ENCODE measurements at places on chromosomes 6 and 20.

- no peak for DNase-seq
These were observed 39.6 kb downstream of the ANKS1A start for GRCh38 chr6:34928695-34929094.

GRCh38 chr6:31899882-31900722 lies 1.8 kb downstream of the ZBTB12 start:
- DNase-seq, result no peak

DNA sequence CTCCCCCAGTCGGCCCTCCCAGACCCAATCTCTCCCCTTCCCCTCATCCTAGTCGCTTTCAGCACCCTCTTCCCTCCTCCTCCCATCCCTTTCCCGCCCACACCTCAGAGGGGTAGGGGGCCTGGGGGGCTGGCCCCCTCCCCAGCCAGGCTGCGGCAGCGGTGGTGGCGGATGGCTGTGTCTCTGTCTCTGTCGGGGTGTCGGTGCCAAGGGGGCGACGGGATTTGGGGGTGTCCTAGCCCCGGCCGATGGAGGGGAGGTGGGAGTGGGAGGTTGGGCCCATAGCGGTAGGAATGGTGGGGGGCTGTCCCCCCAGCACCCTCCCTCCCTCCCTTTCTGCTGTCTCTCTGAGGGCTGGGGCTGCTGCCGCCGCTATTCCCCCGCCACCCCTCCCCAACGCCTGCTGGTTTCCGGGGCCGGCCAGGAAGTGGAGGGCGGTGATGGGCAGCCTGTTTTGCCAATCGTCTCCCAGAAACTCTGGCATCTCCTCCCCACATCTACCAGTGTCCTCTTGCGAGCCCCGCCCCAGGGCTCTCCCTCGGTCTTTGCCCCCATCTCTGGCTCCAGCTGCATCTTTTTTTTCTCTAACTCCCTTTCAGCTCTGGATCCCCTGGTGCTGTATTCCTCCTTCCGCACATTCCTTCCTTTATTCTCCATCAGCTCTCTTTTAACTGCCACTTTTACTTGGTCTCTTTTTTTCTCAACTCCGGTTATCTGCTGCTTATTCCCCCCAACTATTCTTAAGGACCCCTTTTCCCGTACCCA lies at the start of gene AGPAT1:
TSS of gene AGPAT1 (minus strand) at position 374 of the 765 bp plus-strand sequence. CDS start 4,588 bp downstream, outside the sequence.
- DNase-seq, result peak; percentile 100

- no peak for DNase-seq
These were observed 89.1 kb upstream of the PLEKHG1 start for GRCh38 chr6:150510576-150510975.

GRCh38 chr6:100116411-100117194 lies 122.6 kb upstream of the MCHR2 start:
- peak; percentile 55 for DNase-seq

GRCh38 chr6:99547526-99547925 lies 20.9 kb downstream of the CCNC start:
- DNase-seq, result no peak

DNA sequence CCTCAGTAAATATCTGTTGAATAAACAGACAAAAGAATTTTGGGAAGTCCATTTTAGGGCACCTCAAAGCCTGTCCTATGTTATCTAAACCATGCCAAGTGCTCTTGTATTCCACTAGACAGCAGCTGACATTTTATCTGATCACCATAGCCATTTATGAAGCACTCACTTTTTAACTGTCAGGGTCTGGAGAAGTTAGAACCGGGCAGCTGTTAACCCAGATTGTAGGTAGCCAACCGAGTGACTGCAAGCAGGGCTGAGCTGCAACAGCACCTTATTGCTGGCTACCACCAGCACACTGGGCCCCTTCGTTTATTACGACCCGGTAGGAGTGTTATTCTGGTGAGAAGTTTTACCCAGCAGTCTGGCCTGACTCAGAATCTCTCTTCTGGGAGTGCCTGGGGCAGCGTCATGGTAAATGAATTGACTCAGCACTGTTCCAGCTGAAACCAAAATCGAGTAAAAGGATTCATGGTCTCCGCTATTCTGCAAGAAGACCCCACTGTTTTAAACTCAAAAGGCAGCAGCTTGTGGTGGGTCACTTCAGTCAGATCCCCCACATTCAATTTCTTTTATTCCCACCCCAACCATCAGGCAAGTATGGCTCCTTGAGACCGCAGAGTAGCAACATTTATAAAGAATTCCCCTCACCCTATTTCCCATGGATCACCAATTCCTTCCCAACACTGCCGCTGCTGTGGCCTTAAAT lies 1.7 kb downstream of the UBE2V1 start:
- DNase-seq, result no peak

DNA sequence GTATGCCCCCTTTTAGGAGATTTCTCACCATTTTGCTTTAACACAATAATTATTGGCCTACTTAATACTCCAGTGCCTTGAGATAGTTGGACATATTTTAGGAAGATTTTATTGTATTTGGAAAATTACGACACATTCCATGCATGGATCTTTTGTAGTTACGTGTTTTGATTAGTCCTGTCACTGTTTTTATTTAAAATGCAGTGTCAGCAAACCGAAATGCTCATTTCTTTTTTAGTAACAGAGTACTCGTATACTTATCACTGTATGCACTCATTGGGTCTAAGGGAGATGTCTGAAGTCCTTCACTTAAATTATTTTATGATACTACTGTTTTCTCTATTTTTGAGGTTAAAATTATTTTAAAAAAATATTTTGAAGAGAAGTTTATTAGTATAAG lies 153.8 kb downstream of the QKI start:
- no peak for DNase-seq

DNA sequence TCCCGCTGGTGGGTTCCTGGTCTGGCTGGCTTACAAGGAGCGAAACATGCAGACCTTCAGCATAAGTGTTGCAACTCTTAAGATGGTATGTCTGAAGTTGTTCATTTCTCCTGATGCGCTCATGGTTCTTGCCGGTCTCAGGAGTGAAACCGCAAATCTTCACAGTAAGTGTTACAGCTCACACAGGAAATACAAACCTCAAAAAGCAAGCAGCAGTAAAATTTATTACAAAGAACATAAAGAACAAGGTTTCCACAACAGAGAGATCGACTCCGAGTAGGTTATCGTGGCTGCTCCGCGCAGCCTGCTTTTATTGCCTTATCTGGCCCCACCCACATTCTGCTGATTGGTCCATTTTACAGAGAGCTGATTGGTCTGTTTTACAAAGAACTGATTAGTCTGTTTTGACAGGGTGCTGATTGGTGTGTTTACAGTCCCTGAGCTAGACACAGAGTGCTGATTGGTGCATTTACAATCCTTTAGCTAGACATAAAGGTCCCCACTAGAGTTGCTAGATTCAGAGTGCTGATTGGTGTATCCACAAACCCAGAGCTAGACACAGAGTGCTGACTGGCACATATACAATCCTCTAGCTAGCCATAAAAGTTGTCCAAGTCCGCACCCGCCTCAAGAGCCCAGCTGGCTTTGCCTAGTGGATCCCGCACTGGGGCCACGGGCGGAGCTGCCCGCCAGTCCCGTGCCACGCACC lies 39.2 kb downstream of the TRIM27 start:
- DNase-seq, result no peak

- DNase-seq, result peak; percentile 39
These were observed 62.9 kb upstream of the ZNF217 start for GRCh38 chr20:53656293-53657202.

GRCh38 chr20:54474866-54475265 lies 527 bp upstream of the DOK5 start:
- no peak for DNase-seq

- DNase-seq, result peak; percentile 97
These were observed 124.5 kb downstream of the MRPL14 start for GRCh38 chr6:44002593-44003344.

DNA sequence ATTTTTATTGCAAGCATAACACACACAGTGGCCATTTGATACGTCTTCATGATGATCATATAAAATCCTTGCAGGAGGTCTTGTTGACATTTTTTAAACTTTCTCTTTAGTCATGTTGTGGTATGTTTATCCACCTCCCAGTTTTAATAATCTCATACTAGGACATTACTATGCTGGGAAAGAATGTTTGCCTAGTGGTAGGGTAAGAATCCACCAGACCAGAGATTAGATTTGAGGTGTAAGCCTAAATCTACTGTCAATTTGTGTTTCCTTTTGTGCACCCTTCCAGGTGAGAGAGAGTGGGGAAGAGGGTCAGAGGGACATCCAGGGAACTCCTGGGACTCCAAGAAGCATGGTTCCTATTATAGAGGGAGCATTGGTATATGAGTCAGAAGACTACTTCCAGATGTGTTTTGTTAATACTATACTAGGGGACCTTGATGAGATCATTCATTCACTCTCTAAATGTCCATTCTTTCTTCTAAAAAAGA lies 298.3 kb upstream of the SASH1 start:
- no peak for DNase-seq

DNA sequence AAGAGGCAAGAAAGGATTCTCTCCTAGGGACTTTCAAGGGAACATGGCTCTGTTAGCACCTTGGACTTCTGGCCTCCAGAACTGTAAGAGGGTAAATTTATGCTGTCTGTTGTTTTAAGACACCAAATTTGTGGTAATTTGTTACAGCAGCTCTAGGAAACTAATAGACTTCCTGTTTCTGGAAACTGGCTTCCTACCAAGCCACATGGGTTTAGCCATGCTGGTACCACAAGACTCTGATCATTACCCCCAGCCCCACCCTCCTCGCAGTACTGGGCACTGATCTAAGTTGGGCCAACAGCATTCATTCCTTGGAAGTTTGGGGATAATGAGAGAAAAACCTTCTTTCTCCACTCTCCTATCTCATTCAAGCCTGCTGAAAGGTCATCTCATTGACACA lies 109.5 kb upstream of the SMLR1 start:
- no peak for DNase-seq

GRCh38 chr6:14524319-14524718 lies 406.7 kb downstream of the CD83 start:
- DNase-seq, result no peak

GRCh38 chr6:115583290-115583689 lies 477.4 kb downstream of the FRK start:
- no peak for DNase-seq

- no peak for DNase-seq
These were observed 13.8 kb downstream of the SYTL3 start for GRCh38 chr6:158663625-158664165.

GRCh38 chr20:24504331-24505285 lies 35.2 kb downstream of the SYNDIG1 start:
- DNase-seq, result no peak

- no peak for DNase-seq
These were observed 12.2 kb downstream of the EPHA7 start for GRCh38 chr6:93407186-93407585.

DNA sequence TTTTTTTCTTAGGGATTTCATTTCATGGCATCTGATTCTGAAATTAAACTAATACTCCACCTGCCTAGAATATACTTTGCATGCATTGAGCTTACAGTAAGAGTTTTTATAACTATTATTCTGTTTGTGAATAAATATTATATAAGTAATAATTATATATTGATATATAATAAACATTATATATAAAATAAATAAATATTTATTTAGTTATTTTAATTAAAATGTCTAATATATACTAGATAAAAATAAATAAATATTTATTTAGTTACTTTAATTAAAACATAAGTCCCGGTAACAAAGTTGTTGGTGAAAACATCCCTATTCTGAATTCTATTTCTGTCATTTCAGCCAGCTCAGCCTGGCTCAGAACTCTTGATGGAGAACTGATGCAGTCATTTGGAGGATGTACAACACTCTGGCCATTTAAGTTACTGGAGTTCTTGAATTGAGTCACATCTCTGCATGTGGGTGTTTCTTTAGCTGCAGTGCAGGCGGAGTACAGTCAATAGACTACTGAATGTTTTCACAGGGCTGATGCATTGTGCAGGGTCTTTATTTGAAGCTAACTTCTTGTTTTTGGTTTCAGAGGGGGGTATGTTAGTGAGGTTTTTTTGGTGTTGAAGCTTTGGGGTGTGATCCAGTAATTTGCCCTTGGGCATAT lies 508.9 kb upstream of the ADGRB3 start:
- no peak for DNase-seq

DNA sequence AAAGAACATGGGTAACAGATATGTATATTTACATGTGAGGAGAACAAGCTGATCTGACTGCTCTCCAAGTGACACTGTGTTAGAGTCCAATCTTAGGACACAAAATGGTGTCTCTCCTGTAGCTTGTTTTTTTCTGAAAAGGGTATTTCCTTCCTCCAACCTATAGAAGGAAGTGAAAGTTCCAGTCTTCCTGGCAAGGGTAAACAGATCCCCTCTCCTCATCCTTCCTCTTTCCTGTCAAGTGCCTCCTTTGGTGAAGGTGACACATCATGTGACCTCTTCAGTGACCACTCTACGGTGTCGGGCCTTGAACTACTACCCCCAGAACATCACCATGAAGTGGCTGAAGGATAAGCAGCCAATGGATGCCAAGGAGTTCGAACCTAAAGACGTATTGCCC lies 5.2 kb downstream of the HFE start:
- DNase-seq, result no peak

GRCh38 chr20:49167811-49168507 lies 20.2 kb downstream of the STAU1 start:
- DNase-seq, result no peak

GRCh38 chr6:32867554-32868256 lies 13.7 kb downstream of the PSMB9 start:
- DNase-seq, result no peak

DNA sequence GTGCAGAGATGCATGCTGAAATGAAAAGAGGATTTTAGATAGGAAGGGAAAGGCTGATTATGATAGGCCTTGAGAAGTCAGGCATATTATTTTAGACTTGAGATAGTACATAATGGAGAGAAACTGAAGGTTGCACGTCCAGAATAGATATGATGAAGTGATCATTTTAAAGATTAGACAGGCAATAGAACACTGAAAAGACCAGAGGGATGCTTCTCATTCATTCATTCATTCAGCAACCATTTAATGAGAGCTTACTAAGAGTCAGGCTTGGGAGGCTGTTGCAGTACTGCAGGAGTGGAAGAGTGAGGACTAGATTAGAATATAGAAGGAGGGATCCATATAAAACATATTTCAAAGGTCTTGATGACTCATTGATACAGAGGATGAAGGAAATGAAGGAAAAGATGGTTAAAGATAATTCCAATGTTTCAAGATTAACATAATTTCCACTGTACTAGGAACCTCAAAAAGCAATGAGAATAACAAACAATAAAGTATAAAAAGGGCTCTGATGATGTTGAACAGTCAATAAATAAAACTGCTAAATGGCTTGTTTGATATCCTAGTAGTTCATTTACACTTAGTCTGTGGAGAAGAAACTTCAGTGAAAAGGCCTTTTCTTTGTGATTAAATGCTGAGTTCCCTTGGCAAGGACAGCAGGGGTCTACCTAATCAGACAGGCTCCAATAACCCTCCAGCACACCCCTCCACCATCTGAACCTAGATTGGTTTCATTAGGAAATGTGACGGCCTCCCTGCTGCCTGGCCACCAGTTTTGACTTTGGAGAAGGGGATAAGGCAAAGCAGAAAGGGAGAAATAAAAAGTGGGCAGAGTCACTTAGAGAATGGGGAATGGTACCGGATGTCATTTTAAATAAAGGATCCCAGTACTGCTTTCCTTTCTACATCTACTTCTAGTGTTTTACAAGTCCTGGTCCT lies 5.3 kb upstream of the FBXO9 start:
- no peak for DNase-seq

DNA sequence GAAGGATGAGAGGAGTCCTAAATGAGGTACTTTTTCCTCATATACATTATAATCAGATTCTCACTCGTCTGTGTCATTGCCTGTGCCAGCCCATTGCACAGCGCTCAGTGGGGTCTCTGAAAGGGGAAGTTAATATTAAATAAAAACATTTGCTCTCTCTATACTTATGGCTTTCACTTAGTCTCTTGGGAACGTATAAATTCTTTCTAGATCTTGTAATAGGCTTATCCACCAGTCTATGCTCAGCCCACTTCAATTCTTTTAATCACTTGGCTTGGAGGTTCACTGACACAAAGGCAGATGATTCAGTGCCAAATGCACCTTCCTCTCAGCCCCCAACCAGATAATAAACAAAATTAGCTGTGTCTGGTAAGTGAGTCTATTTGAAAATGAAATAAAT lies 164.3 kb upstream of the OGFRL1 start:
- no peak for DNase-seq

All from Calu3 (cell line).